ENCODE measurements at places on chromosomes 3 and 15.

DNA sequence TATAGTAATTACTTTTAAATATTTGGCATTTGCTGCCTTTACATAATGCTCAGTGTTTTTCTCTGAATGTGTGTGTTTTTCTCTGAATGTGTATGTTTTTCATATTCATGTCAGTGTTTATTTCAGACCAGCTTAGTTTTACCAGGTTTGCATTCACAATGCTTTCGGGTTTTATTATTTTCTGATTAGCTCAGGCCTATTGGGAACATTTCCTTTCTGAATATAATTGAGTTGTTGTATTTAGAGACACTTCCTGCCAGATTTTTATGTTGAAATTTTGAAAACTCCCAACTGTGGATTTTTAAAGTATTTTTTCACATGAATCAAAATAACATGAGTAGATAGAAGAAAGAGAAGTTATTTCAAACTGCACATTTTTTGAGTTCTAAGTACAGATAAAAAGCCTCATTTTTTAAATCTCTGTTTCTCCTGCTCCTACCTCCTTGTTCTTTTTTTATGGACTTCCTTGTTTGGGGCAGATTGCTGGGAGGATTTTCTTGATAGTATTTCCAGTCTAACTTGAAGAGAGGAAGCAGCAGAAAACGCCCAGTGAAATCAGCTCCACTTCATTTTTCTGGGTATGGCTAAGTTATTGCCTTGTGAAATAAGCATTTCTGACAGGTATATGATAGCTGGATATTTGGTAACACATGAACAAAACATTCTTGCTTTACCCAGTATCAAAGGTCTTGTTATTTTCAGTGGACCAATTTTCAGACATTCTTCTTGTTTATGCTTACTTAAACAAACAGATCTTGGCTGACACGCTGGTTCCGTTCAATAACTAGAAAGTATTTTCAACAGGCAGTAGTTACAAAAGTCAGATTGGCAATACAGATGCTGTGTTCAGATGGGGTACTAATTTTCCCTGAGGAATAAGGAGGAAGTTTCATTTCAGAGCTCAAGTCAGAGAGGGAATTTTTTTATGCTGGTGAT lies 70.7 kb downstream of the RIOX2 start:
- no peak for DNase-seq

- no peak for DNase-seq
Measured at GRCh38 chr3:177279118-177279815, 82.0 kb upstream of the TBL1XR1 start.

DNA sequence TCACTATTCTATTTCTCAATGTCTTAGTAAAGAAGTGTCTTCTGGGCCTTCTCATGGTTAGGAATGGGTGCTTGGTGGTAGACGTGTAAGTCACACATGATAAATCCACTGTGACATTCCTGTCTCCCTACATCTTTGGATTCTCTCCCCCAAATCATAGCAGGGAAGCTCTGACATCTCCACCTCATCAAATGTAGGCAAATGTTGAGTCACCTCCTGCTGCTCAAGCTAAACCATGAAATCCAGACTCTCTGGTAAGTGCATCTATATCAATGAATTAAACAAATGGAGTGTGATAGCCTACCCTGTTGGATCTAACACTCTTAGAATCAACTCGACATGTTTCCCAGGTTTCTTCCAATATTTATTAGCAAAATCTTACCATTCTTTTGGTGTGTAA lies 42.8 kb upstream of the RPL35A start:
- no peak for DNase-seq

- DNase-seq, result no peak
Measured at GRCh38 chr15:75578173-75578947, 755 bp downstream of the PTPN9 start.

DNA sequence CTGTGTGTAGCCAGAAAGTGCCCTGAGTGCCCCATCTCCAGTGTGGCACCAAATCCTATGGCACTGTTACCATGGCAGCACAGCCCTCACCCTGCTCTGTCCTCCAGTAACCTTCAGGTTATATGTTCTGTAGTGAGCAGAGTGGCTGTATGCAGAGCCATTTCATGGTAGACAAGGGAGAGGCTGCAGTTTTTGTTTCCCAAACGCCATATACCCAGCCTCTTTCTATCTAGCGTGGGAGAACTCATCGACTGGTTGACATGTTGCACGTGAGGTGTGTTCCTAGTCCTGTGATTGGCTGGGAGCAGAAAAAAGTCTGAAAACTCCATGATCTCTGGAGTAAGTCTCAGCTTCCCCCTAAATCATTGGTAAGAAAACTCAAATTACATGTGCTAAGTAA lies 2.0 kb downstream of the SIDT1 start:
- no peak for DNase-seq

DNA sequence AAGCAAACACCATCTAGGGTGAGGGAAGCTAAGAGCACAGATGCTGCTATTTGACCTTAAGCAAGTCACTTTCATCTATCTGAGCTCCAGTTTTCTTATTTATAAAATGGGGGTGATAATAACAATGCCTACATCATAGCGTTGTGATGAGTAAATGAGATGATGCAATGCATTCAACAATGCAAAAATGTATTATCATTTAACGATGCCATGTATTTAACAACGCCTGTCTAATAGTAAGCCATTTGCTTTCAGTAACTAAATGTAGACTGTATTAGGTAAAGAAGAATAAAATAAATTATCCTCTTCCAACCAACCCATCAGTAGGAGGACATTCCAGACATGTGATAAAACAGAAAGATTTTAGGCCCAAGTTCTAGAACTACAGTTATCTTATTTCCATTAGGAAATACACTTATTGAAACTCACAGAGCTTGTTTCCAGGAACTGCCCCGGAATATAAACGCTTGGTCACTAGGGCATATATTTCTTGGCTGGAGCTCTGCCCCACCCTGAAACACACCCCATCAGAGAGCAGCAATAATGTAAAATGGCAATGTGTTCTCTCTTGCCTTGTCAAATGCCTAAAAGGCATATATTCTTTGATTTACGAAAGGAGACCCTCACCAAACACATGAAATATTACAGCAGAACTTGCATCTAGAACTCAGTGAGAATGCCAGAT lies 128.3 kb downstream of the LIPC start:
- no peak for DNase-seq
